Chondrocyte (in vitro differentiated cells): ENCODE measurements at places on chromosomes 3 and 15.

- DNase-seq: no peak
Measured at GRCh38 chr15:50190723-50191122, 8.7 kb downstream of the SLC27A2 start.

GRCh38 chr3:143514874-143515273, 333.4 kb downstream of the SLC9A9 start:
- no peak for DNase-seq

DNA sequence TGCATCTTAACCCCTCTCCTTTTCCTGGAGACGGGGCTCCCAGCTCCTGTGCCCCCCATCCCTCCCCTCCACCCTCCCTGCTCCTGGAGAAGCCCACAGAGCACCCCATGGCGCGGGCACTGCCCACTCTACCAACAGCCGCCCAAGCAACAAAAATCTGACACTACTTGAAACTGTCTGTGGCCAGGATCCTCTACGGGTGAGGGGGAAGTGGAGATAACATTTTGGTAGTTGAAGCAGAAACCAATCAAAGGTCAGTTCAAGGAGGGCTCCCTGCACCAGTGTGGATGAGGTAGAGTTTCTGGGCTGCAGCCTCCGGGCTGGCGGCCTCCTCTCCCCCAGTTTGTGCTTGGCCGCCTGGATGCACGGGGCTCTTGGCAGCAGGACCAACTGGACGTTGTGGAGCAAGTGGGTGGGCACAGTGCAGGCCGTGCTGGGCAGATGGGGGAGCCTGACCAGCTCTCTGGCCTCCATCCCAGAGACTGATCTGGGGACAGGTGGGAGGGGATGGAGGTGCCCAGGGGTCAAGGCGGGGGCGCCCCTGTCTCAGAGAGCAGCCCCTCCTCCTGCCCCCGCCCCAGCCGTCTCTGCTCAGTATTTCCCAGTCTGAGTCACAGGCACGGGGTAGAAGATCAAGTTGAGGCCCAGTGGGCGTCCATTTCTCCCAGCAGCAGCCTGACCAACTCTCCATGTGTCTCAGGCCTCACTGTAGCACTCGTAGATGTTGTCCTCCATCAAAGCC, 12.8 kb downstream of the H1-8 start:
- DNase-seq: peak; percentile 90

- DNase-seq: no peak
Measured at GRCh38 chr15:75167588-75168350, 33.9 kb upstream of the C15orf39 start.

GRCh38 chr15:71943806-71944205, 133.5 kb downstream of the NR2E3 start:
- DNase-seq: no peak

DNA sequence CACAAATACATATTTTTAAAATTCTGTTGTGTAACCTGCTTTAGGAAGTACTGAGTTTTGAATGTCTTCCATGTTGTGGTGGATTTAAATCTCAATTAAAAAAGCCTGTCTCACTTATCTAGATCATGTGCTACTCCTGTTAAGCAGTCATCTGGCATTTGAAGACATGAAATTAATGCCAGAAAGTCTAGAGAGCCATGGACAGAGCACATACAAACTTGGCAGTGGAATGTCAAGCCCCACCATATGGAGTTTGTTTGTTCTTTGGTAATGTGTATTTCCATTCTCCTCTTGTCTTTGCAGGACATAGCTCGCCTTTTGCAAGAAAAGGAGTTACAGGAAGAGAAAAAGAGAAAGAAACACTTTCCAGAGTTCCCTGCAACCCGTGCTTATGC, 39.3 kb upstream of the UTS2B start:
- no peak for DNase-seq

GRCh38 chr3:29065211-29065785, 215.6 kb upstream of the RBMS3 start:
- DNase-seq: peak; percentile 91

- no peak for DNase-seq
Measured at GRCh38 chr3:122975924-122976293, 51.7 kb downstream of the SEMA5B start.

GRCh38 chr15:26641144-26641543, 131.7 kb downstream of the GABRB3 start:
- DNase-seq: no peak

DNA sequence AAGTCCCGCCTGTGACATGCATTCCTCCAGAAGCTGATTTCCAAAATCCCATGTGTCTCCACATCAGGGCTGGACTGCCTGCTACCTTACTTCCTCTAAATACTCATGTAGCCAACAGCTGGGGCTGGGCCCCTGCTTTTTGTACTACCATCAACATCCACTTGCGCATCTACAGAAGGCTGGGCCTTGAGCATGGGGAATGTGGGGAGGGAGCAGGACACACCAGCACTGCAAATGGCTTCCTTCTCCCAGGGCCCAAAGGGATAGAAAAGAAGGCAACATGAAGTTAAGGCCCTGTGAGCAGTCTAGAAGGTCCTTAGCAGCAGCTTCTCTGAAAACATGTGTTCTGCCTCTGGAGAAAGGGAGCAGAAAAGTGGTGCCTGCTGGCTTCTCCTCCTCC, 27.2 kb downstream of the MKRN2 start:
- no peak for DNase-seq

- DNase-seq: no peak
Measured at GRCh38 chr3:129553719-129554118, 10.7 kb downstream of the H1-8 start.

- no peak for DNase-seq
Measured at GRCh38 chr3:153210660-153211059, 48.6 kb downstream of the RAP2B start.

- DNase-seq: peak; percentile 87
Measured at GRCh38 chr3:87792534-87793336, 266.1 kb downstream of the CGGBP1 start.

DNA sequence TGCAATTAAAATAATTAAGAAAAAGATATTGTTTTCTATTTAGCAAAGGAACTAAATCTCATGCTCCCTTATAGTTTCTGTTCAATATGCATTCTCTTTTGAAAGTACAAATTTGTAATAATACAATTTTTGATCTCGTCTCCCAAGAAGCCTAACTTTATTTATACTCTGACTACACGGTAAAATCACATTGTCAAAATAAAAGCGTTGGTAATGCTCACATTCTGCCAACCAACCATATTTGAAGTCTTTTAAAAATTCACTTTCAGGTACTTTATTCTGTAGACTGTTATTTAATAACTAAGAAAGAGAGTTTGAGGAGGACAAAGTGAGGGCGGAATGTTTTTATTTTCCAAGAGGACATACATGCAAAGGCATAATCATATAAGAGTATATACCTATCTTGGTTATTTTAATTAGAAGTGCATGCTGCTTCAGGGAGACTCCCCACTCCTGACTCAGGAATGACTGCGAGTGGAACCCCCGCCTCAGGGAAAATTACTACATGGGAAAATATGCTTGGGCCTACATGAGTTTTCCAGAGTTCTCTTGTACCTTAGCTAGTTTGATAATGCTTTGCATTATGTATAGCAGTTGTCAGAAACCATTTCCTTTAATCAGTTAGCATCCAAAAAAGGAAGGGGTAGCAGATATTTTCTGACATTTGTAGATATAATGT, 19.3 kb downstream of the MBNL1 start:
- DNase-seq: no peak

GRCh38 chr3:37387462-37387861, 213.1 kb upstream of the LRRFIP2 start:
- no peak for DNase-seq

- no peak for DNase-seq
Measured at GRCh38 chr3:48477959-48478520, 25.9 kb downstream of the SHISA5 start.

GRCh38 chr3:127848131-127849129, 26.1 kb upstream of the MGLL start:
- DNase-seq: no peak

GRCh38 chr3:88509582-88509981, 359.8 kb downstream of the C3orf38 start:
- DNase-seq: no peak

DNA sequence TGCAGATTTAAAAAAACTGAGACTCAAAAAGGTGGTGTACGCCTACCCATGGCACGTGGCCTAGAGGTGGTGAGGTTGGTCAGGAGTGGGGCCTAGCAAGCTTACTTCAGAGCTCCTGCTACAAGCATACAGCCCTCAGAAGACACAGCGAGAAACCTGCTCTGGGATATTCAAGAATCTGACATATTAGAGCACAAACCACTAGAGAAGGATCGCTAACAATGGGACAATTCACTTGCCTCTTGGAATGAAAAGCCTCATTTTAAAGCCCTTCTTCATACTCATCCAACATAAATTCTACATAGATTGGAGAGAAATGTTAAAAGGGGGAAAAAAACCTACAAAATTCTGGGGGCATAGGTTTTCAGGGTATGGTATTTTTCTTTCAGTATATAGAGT, 118.0 kb upstream of the ARHGEF3 start:
- no peak for DNase-seq

DNA sequence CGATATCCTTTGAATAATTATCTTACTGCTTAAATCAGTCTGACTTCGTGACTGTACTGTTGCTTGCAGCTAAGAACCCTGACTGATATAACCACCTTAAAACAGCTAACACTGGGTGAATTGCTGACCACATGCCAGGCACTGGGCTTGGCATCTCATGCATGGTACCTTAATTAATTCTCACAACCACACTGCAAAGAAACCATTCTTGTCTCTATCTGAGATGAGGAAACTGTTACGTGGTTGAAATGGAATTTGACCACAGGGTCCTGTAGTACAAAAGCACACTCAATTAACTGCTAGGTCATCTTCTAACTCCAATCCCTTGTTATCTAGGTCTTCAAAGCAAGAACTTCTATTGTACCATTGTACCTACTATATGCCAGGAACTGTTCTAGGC, 92.7 kb upstream of the PRICKLE2 start:
- no peak for DNase-seq

GRCh38 chr15:63083044-63083443, 38.6 kb upstream of the LACTB start:
- DNase-seq: no peak

DNA sequence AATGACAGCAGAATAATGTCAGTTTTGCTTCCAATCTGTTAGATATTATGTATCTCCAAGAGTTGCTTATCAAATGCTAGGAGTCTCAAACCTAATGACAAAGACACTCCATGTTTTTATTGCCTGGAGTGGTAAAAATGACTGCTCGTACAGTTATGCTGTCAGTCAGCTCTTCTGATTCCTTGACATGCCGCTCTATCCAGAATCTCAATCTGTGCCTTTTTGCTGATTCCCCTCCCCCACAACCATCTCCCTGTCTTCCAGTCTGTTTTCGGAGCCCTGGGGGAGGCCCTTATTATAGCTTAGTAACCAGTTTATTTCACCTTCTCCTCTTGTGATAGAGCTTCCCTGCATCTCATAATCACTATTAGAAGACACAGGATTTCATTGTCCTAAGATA, 2.6 kb downstream of the MKRN2 start:
- DNase-seq: no peak

DNA sequence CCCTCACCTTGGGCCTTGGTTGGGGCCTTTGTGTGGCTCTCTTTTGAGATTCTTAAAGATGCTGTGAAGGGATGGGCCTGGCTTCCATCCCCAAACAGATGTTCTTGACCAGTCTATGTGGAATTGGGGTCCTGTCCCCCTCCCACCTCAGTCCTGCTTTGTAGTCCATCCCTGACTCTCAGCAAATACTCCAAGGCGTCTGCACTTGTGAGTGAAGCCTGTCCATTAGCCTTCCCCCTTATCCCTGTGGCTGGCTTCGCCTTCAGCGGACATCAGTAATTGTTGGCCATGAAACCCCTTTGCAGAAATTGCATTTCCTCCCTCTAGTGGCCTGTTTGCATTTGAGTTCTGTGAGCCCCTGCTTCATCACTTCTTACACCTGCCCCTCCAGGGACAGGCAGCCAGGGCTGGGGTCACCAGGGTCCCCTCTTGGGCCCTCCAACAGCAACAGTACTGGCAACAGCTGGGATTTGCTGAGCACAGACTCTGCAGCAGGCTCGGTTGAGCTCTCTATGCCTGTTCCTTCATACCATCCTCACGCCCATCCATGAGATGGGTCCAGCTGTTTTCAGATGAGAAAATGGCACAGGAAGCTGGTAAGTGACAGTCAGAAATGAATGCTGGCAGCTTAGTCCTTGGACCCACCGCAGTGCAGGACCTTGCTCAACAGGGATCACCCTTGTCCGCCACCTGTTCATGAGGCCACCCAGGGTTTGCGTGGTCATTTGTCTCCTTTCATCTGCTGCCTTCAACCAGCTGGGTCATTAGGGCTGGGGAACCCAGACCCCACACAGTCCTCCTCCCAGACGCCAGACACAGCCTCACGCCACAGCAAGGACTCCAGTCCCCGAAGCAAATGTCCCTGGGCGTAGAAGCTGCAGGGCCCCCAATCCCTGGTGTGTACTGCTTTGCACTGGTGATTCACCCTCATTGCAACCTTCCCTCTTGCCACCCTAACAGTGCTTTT, 8.9 kb upstream of the LRRK1 start:
- DNase-seq: no peak

DNA sequence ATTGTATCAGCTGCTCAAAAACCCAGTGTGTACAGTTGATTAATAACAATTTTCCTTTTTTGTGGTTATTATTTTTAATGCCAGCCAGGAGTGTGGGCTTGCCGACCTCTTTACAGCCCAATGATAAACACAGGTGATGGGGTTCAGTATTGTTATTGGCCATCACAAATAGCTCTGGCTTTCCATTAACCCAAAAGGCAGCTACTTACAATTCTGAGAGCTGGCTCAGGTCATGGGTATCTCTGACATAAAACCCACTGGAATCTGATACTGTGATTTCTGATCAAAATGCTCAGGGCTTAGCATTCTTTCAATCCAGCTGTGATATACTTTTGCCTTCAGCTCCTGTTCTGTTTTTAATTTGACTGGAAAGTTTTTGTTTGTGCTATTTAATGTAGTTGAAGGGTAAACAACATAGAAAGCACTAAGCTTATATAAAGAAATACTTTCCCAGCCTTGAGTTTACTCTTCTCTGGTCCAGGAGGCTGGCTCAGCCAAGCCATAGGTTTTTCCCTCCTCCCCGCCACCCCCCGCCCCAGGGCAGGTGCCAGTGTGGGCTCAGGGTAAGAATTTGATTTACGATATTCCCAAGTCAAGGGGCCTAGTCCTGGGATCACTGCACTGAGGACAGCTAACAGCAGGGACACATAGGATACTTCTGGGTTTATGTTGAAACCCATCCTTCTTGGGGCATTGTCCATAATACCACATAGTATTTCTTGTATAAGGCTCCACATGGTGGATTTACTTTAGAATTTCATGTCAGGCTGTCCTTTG, 54.0 kb upstream of the MYZAP start:
- no peak for DNase-seq

DNA sequence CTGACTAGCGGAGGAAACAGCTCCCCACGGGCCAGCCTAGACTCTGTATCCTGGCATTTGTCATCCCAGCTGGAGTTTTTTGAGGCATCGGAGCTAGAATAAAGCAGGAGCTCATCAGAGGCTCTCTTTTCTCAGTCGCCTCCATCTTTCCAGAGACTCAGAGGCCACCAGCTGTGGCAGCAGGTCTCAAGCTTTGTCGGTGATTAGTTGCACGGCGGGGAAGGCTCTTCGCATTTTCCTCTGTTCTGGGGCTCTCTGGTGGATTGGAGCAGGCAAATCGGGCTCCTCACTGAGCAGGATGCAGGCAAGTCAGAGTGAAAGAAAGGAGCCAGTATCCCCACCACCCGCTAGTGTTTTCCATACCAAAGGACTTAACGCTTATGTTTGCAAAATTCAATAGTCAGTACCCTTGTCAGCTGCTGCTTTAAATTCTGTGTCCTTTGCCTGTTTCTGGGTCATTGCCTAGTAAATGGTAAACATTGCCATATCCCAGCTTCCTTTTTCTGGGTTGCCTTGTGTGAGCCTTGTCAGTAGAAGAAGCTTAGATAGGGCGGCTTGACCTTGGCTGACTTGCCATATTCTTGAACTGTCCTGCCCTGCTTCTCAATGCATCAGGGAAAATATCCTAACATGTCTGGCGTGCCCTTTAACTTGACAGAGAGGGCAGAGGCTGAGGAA, 127.1 kb downstream of the PTPRG start:
- no peak for DNase-seq
